ENCODE measurements at places on chromosomes 6 and 20. TPM values are rescaled to one million over a fixed set of nuclear protein-coding genes. Genes with fewer than 3 reads are reported as not detected.

DNA sequence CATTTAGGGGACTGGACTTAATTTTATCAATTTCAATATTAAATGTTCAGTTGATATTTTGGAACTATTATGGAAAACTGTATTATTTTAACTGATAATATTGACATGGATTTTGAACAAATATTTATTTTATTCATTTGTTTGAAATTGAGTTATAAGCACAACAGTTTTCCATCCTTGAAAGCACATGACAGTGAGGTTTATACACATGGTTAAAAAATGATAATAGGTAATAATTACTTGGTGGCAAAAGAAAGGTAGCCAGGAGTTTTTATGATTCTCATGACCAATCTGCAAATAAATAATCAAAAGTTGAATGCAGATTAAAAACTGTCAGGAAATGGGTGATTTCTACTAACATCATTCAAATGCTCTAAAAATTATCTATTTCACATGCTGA lies 113.6 kb downstream of the C6orf58 start:
- DNase-seq = no peak

KHDRBS2 gene
- not detected for total RNA-seq

- no peak for DNase-seq
Measured at GRCh38 chr6:127515234-127515793, 3.8 kb downstream of the MTCL3 start.

GRCh38 chr20:19269737-19270340 lies 57.4 kb downstream of the SLC24A3 start:
- no peak for DNase-seq

GRCh38 chr6:91681296-91681695 lies 1094.4 kb upstream of the MAP3K7 start:
- no peak for DNase-seq

ROS1 gene
- not detected for total RNA-seq

- no peak for DNase-seq
Measured at GRCh38 chr6:69813508-69813907, 16.7 kb upstream of the LMBRD1 start.
